ENCODE measurements at places on chromosomes 12 and 14.

GRCh38 chr14:83128783-83129182 is 1595.1 kb upstream of the SEL1L start:
- no peak for DNase-seq

DNA sequence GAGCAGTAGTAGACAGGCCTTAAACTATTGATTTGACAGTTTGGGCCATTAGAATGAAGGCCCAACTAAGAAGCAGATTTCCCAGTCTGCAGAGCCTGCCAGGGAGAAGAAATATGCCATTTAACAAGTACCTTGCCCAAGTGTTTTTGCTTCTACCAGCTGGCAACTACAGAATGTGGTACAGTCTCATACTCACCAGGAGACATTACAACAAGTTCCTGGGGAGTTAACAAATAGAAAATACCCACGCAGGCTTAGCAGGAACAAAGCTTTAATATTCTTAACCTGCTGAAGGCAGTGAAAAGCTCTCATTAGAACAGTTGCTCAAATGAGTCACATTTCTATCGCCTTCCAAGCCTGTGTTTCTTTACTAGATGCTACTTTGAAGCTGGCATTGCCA is 241.0 kb downstream of the TMEM117 start:
- DNase-seq, result no peak

- peak; percentile 20 for DNase-seq
Measured at GRCh38 chr14:87013583-87013982, 979.4 kb downstream of the GALC start.

GRCh38 chr14:71478542-71478941 is 453.7 kb upstream of the RGS6 start:
- DNase-seq, result no peak

- no peak for DNase-seq
Measured at GRCh38 chr12:20457582-20457981, 89.2 kb downstream of the PDE3A start.

DNA sequence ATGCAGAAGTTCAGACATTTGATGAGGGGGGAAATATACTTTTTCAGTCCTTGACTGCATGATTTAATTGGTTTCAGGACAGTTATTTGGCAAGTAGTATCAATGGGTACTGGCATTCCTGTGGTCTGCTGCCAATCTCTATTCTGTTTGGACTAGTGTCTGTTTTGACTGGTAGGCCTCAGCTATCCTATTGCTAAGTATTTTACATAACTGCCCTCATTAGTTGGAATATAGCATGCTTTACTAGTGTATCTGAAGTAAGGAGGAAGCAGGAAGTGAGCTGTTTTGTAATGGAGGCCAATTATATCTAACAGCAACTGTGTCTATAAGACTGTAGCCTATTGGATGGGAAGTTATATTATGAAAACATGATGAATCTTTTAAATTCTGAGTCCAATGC is 104.3 kb downstream of the FLRT2 start:
- DNase-seq, result peak; percentile 11

- DNase-seq, result no peak
Measured at GRCh38 chr12:9784326-9784725, 23.6 kb upstream of the CD69 start.

DNA sequence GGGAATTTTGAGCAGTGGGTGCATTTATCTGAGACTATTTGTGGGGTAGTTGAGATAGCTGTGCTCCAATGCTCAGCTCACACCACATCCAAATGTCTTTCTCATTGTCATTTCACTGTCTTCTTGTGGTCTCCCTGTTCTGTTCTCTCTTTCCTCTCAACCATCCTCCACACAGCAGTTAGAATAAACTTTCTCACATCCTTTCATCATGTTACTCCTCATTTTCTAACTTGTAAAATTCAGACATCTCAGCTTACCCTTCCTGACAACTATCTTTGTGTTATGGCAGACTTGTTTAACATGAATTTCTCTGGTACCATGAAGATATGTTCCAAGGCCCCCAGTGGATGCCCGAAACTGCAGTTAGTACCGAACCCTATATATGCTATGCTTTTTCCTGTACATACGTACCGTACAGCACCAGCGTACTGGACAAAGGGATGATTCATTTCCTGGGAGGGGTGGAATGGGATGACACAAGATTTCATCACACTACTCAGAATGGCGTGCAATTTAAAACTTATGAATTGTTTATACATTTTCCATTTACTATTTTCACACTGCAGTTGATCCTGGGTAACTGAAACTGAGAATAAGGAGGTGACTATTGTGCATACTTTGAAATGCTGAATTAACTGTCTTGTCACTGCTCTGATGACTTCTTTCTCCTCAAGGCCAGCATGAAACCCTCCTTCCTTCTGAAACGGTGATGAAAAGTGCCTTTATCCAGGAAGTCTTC is 177.1 kb upstream of the SLC38A2 start:
- DNase-seq, result no peak

Measured in GM04503 (cell line).